ENCODE measurements at places on chromosomes 13 and 19.
A peak's percentile ranks its signal among the peaks of the same experiment; 100 is the strongest.

GRCh38 chr19:14477418-14478112 lies 2.4 kb upstream of the PTGER1 start:
- no peak for DNase-seq

DNA sequence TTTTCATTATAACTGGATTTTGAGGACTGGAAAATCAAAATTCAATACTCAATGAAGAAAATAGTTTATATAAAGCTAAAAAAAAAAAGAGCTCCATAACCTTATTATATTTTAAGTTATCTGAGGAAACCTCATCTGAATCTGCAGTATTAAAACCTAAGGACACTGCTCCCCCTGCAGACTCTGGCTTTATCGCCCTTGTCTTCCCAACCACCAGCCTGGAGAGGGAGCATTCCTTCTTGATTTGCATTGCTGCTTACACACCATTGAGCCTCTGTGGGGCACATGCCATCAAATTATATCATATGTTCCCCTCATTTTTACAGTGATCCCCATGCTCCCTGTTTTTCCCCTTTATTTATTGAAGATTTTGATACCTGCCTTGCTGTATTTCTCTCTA lies 871.4 kb upstream of the GPC6 start:
- peak; percentile 42 for DNase-seq

DNA sequence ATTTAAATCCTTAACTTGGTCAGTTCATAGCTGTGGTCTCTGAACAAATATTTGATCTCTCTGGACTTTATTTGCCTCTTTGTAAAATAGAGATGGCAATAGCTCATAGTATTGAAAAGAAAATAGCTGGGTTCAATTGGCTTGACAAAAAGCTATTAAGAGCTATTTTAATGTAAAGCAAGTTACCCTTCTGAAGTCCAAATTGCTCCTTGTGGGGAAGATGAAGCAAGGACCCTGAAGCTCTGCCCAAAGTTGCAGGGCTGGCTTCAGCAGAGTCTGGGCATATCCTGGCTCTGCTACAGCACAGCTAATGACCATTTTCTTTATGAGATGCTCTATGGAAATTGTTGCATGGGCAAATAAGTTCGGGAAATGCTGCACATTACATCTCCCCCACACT lies 484.5 kb downstream of the TDRD3 start:
- DNase-seq: no peak

GRCh38 chr19:41397086-41398049 lies at the start of the genes BCKDHA and EXOSC5:
Gene BCKDHA (plus strand): TSS chr19:41397818. CDS start chr19:41397828, 10 bp downstream.
Gene EXOSC5 (minus strand): TSS chr19:41397359. CDS start chr19:41397328, 31 bp downstream.
- peak; percentile 100 for DNase-seq

- no peak for DNase-seq
Measured at GRCh38 chr13:84500016-84500415, 617.7 kb upstream of the SLITRK1 start.

GRCh38 chr19:41298348-41298964 lies 11.5 kb upstream of the CCDC97 start:
- peak; percentile 95 for DNase-seq

GRCh38 chr19:50537769-50538230 lies 24.1 kb upstream of the ASPDH start:
- DNase-seq: peak; percentile 79

DNA sequence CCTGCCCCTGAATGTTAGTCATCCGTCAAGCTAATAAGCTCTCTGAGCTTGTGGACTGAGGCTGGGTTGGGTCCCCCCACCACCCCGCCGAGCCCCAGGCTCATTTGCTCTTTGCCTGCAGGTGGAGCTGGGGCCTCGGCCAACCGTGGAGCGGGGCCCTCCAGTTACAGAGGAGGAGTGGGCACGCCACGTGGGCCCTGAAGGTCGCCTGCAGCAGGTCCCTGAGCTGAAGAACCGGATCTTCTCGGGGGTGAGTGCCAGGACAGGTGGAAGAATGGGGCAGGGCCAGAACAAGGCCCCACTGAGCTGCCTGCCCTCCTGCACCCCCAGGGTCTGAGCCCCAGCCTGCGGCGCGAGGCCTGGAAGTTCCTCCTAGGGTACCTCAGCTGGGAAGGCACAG lies 5.1 kb downstream of the TBC1D17 start:
- DNase-seq: no peak

DNA sequence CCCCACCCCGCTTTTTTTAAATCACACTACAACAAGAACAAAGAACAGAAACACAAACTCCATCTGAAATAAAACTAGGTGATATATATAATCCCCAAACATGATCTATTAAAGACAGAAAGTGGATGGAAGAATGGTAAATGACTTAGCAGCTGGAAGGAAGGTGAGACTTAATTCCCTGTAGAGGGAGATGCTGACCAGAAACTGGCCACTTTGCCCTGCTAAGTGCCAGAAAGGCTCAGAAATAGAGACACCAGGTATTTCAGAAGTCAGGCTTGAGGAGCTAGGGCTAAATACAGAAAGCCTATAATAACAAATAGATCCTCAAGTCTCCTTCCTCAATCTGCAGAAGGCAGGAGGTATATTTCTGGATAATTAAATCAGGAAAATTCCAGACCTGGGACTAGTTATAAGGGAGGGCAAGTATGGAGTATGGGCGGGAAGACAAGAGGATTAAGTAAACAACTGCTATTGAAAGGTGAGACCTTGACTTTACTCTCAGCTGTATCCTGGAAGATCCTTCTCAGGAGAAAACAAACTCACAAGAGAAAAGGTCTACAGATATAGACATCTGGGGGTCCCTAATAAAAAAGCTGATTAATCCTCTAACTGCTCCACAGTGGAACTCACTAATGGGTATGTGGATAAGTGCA lies 32.2 kb downstream of the MTRF1 start:
- no peak for DNase-seq

DNA sequence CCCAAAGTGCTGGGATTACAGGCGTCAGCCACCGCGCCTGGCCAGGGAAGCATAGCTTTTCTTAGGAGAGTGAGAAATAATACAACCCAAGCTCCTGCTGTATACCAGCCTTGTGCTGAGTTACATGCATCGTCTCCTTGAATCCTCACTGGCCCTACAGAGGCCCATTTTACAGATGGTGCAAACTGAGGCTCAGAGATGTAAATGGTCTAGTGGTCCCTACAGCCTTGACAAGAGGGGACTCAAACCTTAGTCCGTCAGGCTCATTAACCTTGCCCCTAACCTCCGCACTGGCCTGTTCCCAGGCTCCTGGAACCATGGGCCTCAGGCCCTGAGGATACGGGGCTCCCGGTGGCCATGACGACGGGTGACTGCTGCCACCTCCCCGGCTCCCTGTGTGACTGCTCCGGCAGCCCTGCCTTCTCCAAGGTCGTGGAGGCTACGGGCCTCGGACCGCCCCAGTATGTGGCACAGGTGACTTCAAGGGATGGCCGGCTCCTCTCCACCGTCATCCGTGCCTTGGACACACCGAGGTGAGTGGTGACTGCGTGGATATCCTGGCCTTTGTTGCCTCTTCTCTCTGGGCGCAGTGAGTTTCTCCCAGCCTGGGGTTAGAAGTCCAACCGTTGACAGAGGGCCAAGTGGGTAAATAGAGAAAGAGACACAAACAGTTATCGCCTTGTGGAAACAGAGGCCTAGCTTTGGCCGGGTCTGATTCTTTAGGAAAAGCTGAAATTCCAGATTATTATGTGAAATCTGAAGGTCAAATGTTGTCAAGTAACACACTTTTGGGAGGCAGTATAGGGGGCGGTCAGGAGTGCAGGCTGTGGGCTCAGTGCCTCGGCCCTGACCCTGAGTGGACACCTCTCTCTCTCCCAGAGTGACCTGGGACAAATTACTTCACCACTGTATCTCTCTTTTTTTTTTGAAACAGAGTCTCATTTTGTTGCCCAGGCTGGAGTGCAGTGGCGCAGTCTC lies 8.7 kb downstream of the MARCHF2 start:
- DNase-seq: no peak

GRCh38 chr13:24893863-24894262 lies 129.9 kb downstream of the RNF17 start:
- no peak for DNase-seq

- DNase-seq: no peak
Measured at GRCh38 chr13:87622971-87623370, 48.2 kb upstream of the SLITRK5 start.

- no peak for DNase-seq
Measured at GRCh38 chr13:110127986-110128511, 178.9 kb downstream of the COL4A1 start.

DNA sequence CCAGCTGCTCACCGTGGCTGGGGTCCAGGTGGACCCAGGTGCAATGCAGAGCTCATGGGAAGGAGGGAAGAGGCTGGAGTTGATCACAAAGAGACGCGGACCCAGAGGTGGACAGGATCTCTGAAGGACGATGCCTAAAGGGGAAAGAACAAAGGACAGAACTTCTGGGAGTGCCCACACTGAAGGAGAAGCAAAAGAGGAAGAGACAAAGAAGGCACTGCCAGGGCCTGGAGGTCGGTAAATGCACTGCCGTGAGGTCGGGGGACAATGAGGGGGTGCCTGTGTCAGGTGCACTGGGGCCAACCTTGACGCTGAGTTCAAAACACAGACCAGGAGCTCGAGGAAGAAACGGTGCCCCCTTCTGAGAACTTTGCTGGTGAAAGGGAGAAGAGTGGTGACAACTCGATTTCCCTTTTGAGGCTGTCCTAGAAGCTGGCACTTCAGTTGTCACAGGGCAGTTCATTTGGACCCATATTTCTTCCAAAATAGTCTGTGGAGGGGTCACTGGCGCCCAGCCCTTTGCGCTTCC lies 55.6 kb downstream of the GJA3 start:
- no peak for DNase-seq

GRCh38 chr19:33156334-33156733 lies 24.4 kb downstream of the WDR88 start:
- peak; percentile 41 for DNase-seq

- no peak for DNase-seq
Measured at GRCh38 chr13:102122147-102122546, 279.7 kb downstream of the FGF14 start.

DNA sequence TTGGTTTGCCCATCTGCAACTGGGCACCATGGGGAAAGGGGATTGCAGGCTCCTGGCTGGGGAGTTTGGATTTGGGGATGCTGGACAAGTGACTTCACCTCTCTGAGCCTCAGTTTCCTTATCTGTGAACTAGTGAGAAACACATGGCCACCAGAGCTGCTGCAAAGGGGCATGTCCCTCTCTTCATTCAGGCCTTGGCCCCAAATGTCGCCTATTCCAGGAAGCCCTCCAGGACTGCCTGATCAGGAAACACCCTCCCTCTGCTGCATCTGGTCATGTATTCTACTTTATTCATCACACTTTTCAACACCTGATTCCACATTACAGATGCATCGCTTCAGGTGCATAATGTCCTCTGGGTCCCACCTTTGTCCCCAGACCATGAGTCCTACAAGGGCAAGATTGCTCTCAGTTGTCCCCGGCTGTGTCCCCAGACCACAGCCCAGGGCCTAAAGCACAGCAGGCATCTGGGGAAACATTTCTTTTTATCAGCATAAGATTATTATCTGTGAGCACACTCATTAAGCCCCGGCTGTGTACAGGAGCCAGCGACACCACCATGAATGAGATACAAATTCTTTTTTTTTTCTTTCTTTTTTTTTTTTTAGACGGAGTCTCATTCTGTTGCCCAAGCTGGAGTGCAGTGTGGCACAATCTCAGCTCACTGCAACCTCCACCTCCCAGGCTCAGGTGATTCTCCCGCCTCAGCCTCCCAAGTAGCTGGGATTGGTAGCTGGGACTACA lies 37.5 kb downstream of the ARRDC2 start:
- no peak for DNase-seq

- DNase-seq: no peak
Measured at GRCh38 chr13:97565906-97566305, 131.9 kb downstream of the RAP2A start.

DNA sequence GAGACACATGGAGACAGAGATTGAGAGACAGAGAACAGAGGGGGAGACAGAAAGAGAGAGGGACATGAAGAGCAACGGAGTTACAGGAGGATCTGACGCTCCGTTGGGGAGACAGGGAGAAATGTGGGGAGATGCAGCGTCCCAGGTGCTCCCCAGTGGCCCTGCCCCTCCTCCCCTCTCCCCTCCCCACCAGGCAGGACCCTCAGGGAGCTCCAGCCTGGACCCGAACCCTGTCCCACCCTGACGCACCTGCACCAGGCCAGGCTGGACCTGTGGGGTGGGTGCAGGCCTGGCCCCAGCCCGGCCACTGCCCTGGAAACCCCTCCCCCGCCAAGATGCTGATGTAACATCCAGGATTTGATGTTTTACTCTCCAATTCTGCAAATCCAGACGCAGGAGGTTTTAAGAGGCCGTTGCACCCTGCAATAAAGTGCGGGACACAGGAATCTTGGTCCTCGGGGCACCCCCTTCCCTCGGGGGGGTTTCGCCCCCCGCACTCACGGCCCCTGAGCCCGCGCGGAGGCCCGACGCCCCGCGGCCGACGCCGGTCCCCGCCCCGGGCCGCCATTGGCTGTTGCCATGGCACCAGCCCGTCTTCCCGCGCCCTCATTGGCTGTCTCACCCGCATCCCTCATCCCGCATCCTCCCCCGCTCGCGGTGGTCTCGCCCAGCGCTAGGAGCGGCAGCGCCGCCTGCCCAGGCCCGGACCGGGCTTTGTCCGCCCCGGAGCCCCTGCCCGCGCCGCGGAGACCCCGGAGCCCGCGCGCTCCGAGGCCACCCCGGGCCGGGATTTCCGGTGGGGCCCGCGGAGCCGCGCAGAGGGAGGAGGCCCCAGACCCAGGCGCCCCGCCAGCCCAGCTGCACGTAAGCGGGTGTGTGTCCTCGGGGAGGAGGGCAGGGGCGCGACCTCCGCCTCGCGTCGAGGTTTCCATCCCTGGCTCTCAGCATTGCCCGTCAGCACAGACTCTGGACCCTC lies at the start of gene APC2:
Gene APC2 (plus strand): TSS at position 655 of the 976 bp plus-strand sequence. CDS start 2,881 bp downstream, outside the sequence.
- no peak for DNase-seq

- DNase-seq: no peak
Measured at GRCh38 chr13:111080642-111081041, 34.5 kb upstream of the ARHGEF7 start.

- no peak for DNase-seq
Measured at GRCh38 chr19:46251416-46251815, 21.9 kb downstream of the IGFL1 start.

GRCh38 chr19:7994114-7994513 lies 11.3 kb downstream of the ELAVL1 start:
- no peak for DNase-seq

DNA sequence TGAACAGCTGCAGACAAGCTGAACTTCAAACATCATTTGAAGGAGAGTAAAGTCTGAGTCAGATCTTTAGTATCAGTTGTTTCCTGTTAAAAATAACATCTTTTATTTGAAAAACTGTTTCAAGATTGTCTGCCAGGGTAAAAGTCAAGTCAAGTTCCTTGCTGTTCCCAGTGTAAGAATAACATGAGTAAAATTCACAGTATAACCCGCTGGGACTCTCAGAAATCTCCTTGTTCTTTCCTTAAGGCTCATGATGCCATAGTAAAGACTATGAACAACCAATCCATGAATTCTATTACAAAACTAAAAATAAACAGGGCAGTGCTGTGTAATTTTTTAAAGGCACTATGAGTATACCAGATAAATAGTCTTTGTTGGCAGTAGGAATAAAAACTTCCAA lies 112.9 kb downstream of the IRS2 start:
- no peak for DNase-seq

- no peak for DNase-seq
Measured at GRCh38 chr19:43858174-43858573, 31.1 kb downstream of the ZNF283 start.

Measured in MV-4-11 (cell line).